Aortic smooth muscle cell (primary cell): ENCODE measurements at places on chromosomes 11 and 22. TPM values are rescaled to one million over a fixed set of nuclear protein-coding genes. Genes with fewer than 3 reads are reported as not detected.

Gene VSIG10L2
- not detected in 2 replicates for total RNA-seq

Gene EFCAB6
- total RNA-seq, result 2.4 and 2.5 TPM in 2 replicates

Gene CBL
- 3.4 and 5.0 TPM in 2 replicates for total RNA-seq

Gene OR2AG2
- 0.13 and 0.19 TPM in 2 replicates for total RNA-seq

Gene KRTAP5-8
- not detected in 2 replicates for total RNA-seq

Gene OR2AG1
- not detected in 2 replicates for total RNA-seq

Gene VPREB1
- not detected in 2 replicates for total RNA-seq

Gene OR51B2
- total RNA-seq, result 0.12 TPM in 1 of 2 replicates, not detected in the other

Gene RTN4RL2
- total RNA-seq, result not detected in 2 replicates

Gene F2
- not detected in 2 replicates for total RNA-seq

Gene MIOX
- not detected in 2 replicates for total RNA-seq

Gene OR51I1
- 0.06 TPM in 1 of 2 replicates, not detected in the other for total RNA-seq
